Smooth muscle cell of bladder (primary cell): ENCODE measurements at places on chromosomes 5 and 9. TPM values are rescaled to one million over a fixed set of nuclear protein-coding genes. Genes with fewer than 3 reads are reported as not detected.

SLC4A9 gene
- not detected in 2 replicates for total RNA-seq

C5orf24 gene
- 28.4 and 32.3 TPM in 2 replicates for total RNA-seq

F2R gene
- total RNA-seq: 67.8 and 70.8 TPM in 2 replicates

SH3RF2 gene
- total RNA-seq: under 0.01 and 0.28 TPM in 2 replicates

SNCAIP gene
- total RNA-seq: 14.2 and 19.4 TPM in 2 replicates

FBP2 gene
- not detected in 2 replicates for total RNA-seq

GFI1B gene
- total RNA-seq: not detected in 2 replicates

CCDC192 gene
- not detected in 2 replicates for total RNA-seq

KLF9 gene
- total RNA-seq: 85.1 and 102 TPM in 2 replicates

FOXD4L6 gene
- under 0.01 and 0.09 TPM in 2 replicates for total RNA-seq

PCA3 gene
- total RNA-seq: not detected in 2 replicates

FOXD4L4 gene
- total RNA-seq: 0.14 and 0.18 TPM in 2 replicates

TMEM215 gene
- total RNA-seq: not detected in 2 replicates

CA9 gene
- total RNA-seq: 2.0 and 16.1 TPM in 2 replicates

TAF1L gene
- under 0.01 TPM in 1 of 2 replicates, not detected in the other for total RNA-seq

RAI14 gene
- total RNA-seq: 131 and 132 TPM in 2 replicates

UBE2QL1 gene
- total RNA-seq: under 0.01 and 0.18 TPM in 2 replicates

PAIP1 gene
- 76.5 and 77.4 TPM in 2 replicates for total RNA-seq

PCDHB3 gene
- 0.55 and 0.57 TPM in 2 replicates for total RNA-seq
